Daoy (cell line): ENCODE measurements at places on chromosomes 12 and 14. TPM values are rescaled to one million over a fixed set of nuclear protein-coding genes. Genes with fewer than 3 reads are reported as not detected.

SETD3 gene
- 81.8 and 116 TPM in 2 replicates for total RNA-seq

PRPH gene
- 0.69 TPM in 1 of 2 replicates, not detected in the other for total RNA-seq

GALC gene
- total RNA-seq, result 16.8 and 19.3 TPM in 2 replicates

PLCZ1 gene
- total RNA-seq, result not detected in 2 replicates

CD4 gene
- not detected in 2 replicates for total RNA-seq

IL23A gene
- 1.1 TPM in 1 of 2 replicates, not detected in the other for total RNA-seq

CALM1 gene
- total RNA-seq, result 318 and 490 TPM in 2 replicates

FITM1 gene
- total RNA-seq, result 2.7 TPM in 1 of 2 replicates, not detected in the other

- DNase-seq, result no peak
These were observed 72.7 kb upstream of the ZFP36L1 start for GRCh38 chr14:68865542-68865941.

DNA sequence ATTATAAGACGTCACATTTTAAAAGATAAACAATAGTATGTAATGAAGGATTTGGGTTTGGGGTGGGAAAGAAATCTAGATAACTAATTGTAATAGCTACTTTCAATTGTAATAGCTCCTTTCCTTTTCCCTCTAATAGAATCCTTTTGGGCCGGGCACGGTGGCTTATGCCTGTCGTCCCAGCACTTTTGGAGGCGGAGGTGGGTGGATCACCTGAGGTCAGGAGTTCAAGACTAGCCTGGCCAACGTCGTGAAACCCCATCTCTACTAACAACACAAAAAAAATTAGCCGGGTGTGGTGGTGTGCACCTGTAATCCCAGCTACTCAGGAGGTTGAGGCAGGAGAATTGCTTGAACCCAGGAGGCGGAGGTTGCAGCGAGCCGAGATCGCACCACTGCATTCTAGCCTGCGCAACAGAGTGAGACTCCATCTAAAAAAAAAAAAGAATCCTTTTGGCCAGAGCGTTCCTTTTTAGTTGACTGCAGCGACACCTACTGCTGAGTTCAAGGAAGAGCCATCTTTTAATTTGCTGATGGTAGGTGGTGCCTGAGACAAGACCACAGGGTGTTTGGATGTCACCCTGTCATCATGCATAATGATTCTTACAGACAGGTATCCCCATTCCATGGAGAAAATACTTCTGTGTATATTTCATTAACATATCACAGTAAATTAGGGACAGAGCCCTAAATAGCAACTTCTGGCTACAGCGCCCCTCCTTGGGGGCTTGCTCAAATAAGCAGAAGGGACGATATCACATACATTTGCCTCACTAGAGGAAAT, 79.5 kb downstream of the ARMH4 start:
- peak; percentile 78 for DNase-seq

DNA sequence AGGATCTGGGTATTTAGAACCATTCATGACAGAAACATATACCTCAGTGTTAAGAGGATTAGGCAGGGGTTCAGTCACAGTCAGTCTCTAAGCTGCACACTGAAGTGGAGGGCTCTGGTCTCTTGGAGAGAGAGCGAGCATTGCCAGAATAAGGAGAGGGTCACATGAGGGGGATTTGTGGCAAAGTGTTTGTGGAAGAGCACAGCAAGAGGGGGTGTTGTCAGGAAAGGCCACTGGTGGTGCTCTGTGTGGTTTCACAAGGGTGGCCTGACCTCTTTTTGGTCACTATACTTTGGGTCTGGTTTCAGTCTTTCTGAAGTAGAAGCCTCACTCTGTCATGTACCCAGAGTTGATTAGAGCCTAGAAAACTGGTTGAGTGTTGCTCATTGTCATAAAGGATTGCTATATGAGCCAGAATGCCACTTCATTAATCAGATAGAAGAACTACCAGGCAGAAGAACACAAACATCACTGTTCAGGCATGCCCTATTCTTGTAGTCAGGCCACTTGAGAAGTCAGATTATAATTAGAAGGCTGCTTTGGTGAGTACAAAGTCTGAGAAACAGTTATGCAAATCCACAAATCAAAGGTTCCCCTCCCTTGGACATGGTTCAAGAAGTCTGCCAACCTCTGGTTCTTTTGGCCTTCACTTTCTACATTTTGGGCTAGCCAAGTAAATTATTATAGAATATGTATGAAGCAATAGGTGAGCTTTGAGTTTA, 8.4 kb downstream of the TMEM19 start:
- DNase-seq, result no peak

- no peak for DNase-seq
These were observed 6.9 kb downstream of the C1QL4 start for GRCh38 chr12:49330032-49330619.

GRCh38 chr14:97695456-97695981, 898.3 kb downstream of the VRK1 start:
- DNase-seq, result no peak

DNA sequence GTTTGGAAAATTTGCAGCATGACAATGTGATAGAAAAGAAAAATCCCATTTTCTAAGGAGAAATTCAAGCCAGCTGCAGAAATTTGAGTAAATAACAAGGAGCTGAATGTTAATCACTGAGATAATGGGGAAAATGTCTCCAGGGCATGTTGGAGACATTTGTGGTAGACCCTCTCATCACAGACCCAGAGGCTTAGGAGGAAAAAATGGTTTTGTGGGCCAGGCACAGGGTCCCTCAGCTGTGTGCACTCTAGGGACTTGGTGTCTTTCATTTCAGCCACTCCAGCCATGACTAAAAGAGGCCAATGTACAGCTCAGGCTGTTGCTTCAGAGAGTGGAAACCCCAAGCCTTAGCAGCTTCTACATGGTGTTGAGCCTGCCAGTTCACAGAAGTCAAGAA, 111.4 kb upstream of the SYT10 start:
- DNase-seq, result no peak

- peak; percentile 94 for DNase-seq
These were observed 131.5 kb downstream of the CHST11 start for GRCh38 chr12:104588047-104588920.

- DNase-seq, result no peak
These were observed 17.5 kb downstream of the SSH1 start for GRCh38 chr12:108839890-108840230.

DNA sequence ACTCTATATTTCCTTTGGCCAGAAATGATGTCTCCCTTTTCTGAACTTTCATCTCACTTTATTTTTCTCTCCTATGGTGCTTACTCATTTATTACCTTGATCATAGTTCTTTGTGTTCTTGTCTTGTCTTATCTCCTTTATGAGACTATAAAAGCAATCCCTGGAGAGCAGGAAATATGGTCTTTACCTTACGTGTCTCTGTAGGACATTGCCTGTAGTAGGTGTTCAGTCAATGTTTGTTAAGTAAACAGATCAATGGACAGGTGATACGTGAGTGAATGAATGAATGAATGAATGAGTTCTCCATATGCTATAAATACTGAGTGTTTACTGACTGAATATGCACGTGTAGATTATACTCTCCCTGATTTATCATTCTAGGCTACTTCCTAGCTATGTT, 193.7 kb upstream of the HMGA2 start:
- no peak for DNase-seq

DNA sequence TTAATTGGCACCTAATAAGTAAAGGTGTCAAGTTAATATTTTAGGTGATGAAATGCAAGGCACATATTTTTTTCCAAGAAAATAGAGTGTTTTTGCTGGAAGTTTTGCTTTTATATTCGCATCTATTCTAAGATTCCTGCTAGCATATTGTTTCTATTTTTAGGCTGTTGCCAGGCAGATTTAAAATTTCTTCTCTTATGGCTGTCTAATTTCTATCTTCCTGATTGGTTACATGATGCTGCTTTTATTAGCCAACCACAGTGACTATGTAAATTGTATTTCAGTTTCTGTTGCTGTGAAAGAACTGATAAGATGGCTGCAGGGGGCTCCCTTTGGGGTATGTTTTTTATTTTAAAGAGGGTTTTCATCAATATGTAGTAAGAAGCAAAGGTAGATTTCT, 42.7 kb downstream of the ATF7IP start:
- no peak for DNase-seq

DNA sequence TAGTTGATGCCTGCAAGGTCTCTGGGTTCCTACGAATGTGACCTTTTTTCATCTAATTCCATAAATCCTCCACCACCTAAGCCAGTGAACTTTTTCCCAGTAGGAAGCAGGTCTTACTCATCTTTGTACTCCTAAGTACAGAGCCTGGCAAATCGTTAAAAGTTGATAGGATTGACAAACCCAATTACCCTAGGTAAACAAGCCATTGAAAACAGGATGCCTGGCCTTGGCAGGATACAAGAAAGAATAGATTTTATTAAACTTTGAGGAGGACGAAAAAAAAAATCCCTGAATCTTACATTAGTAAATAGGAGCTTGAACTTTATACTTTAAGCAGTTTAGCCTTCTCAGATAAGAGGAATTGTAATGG, 5.6 kb downstream of the TBPL2 start:
- no peak for DNase-seq

GRCh38 chr14:68105816-68106215, 286.2 kb downstream of the RAD51B start:
- no peak for DNase-seq

GRCh38 chr12:59734371-59734770, 138.5 kb downstream of the SLC16A7 start:
- no peak for DNase-seq

DNA sequence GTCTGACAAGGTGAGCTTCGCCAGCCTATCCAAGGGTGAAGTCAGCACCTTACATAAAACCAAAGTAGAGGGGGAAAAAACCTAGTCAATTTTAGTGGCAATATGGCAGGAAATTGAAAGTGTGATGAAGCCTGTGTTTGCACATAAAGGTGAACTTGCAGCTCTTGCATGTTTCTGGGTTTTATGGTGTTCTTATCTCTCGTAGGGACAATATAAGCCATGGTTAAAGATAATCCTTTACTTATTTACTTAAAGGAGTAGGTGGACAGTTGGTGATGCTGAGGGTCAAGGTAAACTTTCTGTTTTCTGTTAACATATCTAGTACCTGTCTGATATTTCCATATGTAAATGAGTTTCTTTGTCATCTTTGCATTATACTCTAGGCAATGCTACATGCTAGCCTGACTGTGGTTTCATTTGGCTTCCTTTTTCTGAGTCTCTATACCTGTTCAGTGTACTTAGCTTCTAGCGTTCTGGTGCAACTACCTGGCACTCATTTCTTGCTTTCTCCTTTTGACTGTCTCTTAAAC, 32.8 kb downstream of the CCDC91 start:
- DNase-seq, result no peak

DNA sequence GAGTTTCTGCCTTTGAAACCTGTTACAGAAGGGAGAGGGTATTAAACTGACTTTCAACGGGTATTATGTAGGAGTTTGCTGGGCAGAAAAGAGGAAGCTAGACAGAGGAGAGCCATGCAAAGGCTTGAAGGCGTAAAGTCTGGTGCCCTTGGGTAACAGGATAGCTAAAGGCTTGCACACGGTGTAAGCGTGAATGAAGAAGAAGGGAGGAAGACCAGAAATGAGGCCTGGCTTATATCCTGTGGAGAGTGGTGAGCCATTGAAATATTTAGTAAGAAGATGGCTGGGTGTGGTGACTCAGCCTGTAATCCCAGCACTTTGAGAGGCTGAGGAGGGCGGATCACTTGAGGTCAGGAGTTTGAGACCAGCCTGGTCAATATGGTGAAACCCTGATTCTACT, 22.6 kb downstream of the SUDS3 start:
- DNase-seq, result no peak

DNA sequence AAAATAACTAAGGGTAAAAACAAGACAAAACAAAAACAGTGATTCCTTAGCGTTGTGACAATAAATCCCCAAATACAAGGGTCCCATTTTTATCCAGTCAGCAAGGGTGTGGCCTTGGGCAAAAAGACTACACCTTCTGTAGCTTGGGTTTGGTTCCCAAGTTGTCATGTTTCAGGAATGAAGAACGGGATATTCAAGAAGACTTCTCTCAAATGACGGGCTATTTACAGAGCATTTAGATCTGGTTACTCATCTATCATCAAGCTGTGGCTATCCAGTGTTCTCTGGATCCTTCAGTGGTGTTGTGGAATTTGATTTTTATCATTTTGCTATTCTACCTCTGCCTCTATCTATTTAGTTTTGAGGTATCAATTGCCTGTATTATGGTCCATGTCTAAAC, 219.7 kb downstream of the SLC25A21 start:
- DNase-seq, result peak; percentile 89

DNA sequence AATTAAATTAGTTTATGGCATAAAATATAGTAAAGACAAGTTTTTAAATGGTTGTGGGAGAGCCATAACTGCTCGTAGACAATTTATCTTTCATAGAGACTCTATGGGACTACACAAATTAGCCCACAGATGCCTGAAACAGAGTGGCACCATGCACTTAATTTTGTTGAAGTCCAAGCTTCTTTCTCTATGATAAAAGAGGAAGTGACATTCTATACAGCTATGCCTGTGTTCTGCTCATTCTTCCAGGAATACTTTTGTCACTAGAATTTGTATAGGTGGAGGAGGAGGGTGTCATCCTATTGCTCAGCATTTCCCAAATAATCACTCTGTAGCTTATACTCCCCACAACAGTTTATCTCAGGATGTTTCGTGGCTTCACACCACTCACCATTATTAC, 43.7 kb upstream of the KICS2 start:
- no peak for DNase-seq

DNA sequence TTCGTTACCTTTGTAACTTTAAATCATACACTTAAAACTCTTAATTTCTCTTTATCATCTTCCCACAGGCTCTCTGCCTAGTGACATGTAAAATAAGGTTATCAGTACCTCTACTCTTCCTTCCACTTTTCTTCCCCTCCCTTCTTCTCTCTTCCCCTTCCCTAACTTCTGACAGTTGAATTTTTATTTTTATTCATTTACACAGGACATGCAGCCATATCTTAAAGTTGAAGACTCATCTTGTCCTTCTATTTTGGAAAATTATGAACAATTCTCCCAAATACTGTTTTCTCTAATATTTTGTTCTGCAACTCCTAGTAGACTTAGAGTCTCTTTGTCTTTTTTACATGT, 263.9 kb downstream of the FBXL14 start:
- DNase-seq, result no peak

DNA sequence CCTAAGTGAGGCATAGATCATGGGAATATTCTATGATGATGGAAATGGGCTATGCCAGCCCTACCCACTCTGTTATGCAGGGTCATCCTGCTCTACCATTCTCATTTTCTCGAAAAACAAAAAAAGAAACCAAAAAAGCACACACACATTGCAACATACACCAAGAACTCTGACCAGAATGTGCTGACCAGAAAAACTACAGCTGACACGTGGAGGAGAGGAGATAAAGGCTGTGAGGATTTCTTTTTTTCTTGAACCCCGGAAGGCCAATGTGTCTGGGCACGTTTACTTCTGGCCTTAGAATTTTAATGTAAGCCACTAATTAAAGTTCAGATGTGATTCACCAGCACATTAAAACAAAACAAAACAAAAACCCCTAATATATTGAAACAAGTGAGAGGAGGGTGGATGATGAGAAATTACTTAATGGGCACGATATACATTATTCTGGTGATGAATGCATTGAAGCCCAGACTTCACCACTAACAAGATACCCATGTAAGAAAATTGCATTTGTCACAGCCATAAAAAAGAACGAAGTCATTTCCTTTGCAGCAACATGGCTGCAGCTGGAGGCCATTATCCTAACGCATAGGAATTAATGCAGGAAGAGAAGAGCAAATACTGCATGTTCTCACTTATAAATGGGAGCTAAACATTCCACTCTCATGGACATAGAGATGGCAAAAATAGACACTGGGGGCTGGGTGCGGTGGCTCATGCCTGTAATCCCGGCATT, 66.3 kb upstream of the PLEKHG3 start:
- no peak for DNase-seq
